AG04450 (cell line): ENCODE measurements at places on chromosomes 11 and 22. TPM values are rescaled to one million over a fixed set of nuclear protein-coding genes. Genes with fewer than 3 reads are reported as not detected.
A peak's percentile ranks its signal among the peaks of the same experiment; 100 is the strongest.

GRCh38 chr11:87878373-87878825 is 296.8 kb downstream of the RAB38 start:
- DNase-seq, result peak; percentile 16

- DNase-seq, result no peak
Observed at GRCh38 chr11:131246663-131247062, 123.8 kb upstream of the NTM start.

GRCh38 chr11:223884-224283 is 12.3 kb downstream of the SIRT3 start:
- no peak for DNase-seq

DNA sequence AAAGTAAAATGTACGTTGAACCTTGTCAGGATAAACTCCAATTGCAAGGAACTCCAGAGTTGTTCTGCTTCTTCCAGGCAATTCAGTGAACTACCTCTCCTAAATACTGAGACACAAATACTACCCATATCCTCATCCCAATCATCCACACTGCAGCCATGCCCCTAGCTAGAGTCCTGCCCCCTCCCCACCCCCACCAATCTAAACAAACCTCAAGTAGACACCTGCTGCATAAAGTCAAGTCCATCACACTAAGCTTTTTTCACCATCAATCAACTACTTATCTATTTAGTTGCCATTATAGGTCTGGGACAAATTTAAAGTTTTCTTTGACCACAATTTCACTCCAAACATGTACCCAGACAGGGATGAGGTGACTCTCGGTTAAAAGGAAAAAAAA is 93.2 kb upstream of the APOA1 start:
- no peak for DNase-seq

GRCh38 chr22:19128946-19129727 is 2.0 kb upstream of the TSSK2 start:
- no peak for DNase-seq

Gene GRAMD1B
- 2.1 and 2.7 TPM in 2 replicates for polyA plus RNA-seq

Gene CRYBA4
- not detected in 2 replicates for polyA plus RNA-seq

Gene SPON1
- 0.30 and 0.53 TPM in 2 replicates for polyA plus RNA-seq

DNA sequence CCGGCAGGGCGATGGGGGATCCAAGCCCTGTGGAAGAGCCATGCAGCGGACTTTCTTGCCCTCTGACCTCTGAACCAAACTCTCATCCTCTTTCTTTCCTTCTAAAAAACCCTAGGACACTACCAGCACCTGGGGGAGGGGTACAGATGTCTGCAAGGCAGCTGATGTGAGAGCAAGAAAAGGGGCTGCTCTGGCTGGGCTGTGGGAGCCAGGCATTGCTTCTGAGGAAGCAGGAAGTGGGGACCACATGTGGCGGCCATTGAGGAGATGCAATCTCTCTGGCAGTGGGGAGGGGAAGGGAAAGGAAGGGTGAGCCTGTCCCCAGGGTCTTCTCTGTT is 36.0 kb downstream of the FAM83F start:
- DNase-seq, result no peak

DNA sequence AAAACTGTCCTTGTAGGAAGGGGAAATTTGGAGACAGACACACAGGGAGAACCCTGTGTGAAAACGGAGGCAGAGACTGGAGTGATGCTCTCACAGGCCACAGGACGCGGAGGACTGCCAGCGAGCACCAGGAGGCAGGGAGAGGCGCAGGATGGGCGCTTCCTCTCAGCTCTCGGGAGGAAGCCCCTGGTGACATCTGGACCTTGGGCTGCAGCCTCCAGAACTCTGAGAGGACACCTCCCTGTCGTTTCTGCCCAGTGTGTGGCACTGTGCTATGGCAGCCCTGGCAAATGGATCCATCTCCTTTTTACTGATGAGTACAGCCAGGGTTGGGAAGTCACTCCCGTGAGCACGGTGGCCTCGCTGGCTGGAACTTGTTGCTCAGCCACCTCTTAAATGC is 73.9 kb downstream of the LRRC32 start:
- DNase-seq, result no peak

Gene MS4A2
- not detected in 2 replicates for polyA plus RNA-seq

DNA sequence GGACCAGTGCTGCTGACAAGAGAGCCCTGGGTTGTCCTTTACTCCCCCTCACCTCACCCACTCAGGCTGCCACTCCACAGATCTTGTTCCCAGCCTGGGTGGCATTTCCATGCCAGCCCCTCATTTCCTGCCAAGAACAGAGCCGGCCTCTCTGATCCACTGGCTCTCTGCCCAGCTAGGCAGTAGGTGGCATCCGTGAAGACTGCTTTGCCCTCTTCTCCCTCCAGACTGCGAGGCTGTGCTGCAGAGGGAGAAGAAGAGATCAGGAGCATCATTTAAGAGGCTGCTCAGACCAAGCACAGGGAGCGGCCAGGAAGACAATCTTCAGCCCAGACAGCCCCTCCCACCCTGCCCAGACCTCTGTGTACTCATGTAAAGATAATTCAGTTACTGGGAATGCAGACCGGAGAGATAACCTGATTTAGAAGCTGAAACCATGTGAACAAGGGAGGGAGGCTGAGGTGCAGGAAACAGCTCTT is 126.9 kb upstream of the NCAM1 start:
- no peak for DNase-seq

GRCh38 chr22:46237453-46238124 is 12.5 kb downstream of the CDPF1 start:
- no peak for DNase-seq

Gene AQP11
- 1.6 and 2.0 TPM in 2 replicates for polyA plus RNA-seq

GRCh38 chr11:45777127-45777969 is 27.6 kb upstream of the SLC35C1 start:
- no peak for DNase-seq

Gene TRIM29
- polyA plus RNA-seq, result 0.07 TPM in 1 of 2 replicates, not detected in the other

DNA sequence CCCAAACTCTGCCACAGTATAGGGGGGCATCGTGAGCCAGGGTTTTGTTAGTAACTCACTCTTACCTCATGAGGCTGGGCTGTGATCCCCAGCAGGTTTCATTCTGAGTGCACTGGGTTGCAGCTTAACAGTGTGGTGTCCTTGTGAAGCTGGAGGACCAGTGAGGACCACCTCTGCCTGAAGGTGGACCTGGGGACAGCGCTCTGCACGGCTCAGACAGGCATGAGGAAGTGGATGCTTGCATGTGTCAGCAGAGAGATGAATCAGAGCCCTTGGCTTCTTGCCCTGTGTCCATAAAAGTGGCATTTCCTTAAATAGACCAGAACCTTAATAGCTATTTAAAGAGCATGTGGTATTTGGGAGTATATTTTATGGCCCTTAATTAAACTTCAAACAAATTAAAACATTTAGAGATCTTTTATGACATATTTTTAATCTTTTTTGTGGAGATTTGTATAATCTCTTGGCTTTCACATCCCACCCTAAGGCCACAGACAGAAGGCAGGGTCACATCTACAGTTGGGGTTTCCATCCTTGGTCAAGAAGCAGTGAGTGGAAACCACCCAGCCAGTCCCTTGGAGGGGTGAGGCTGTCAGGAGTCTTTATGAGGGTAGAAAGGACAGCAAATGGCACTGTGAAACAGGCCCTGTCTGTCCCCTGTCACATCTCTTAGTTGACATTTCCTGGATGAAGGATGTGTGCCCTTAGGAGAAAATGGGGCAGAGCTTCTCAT is 24.8 kb upstream of the ADORA2A start:
- peak; percentile 60 for DNase-seq

DNA sequence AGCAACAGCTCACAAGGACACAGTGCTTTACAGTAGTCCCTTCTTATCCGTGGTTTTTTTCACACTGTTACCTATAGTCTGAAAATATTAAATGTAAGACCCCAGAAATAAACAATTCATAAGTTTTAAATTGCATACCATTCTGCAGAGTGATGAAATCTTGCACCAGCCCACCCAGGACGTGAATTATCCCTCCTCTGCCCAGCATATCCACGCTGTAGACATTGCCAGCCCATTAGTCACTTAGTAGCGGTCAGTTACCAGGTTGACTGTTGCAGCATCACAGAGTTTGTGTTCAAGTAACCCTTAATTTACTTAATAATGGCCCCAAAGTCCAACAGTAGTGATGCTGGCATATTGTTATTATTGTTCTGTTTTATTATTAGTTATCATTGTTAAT is 3.6 kb downstream of the CLTCL1 start:
- peak; percentile 61 for DNase-seq

DNA sequence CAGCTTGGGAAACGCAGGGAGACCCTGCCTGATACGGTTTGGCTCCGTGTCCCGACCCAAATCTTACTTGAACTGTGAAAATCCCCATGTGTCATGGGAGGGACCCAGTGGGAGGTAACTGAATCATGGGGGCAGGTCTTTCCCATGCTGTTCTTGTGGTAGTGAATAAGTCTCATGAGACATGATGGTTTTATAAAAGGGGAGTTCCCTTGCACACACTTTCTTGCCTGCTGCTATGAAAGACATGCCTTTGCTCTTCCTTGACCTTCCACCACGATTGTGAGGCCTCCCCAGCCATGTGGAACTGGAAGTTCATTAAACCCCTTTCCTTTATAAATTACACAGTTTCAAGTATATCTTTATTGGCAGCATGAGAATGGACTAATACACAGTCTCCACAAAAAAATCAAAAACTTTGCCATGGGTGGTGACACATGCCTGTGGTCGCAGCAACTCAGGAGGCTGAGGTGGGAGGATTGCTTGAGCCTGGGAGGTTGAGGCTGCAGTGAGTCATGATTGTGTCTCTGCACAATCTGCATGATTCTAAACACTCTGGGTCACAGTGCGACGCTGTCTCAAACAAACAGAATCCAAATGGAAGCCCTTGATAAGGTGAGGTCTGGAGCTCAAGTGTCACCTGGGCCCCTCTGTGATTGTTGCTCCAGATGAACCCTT is 34.9 kb downstream of the SYN3 start:
- DNase-seq, result no peak

Gene SIAE
- 33.5 and 37.9 TPM in 2 replicates for polyA plus RNA-seq
